ENCODE measurements at places on chromosomes 5 and 9.

DNA sequence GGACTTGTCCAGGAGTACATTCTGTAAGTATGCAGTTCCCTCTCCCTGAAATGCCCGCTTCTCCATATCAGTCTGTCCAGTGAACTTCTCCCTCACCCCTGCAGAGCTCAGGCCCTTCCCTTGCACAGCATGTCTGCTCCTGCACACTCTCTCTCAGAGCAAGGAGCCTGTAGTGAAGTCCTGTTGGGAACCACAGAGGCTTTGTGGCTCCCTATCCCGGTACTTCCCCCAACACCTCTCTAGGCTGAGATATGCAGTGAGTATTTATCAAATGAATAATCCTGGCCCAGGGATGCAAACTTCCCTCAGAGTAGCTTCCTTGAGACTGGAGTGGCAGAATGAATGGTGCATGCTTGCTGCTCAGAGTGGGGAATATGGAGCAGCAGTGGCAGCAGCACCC is 48.8 kb downstream of the POC5 start:
- no peak for DNase-seq

DNA sequence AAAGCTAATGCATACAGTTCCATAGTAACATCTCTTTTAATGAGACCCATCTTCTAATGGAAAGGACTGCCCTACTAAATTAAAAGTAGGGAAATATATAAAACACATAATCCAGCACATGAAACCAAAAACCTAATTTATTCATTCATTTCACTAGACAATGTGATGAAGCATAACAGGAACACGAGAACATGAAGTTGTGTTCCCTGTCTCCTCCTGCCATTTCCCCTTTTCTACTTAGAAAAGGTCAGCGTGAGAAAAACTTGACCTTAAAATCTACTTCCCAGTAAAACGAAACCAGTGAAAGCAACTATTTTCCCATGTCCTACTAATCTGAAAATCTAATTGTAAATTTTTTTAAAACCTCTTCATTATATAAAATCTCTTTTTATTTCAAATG is 847.5 kb downstream of the TLE1 start:
- DNase-seq: no peak

- DNase-seq: no peak
Observed at GRCh38 chr9:122991370-122991830, 42.1 kb upstream of the GPR21 start.

GRCh38 chr9:125805586-125805985 is 58.4 kb downstream of the PBX3 start:
- DNase-seq: no peak

- no peak for DNase-seq
Observed at GRCh38 chr9:99040251-99040900, 64.5 kb upstream of the TGFBR1 start.

DNA sequence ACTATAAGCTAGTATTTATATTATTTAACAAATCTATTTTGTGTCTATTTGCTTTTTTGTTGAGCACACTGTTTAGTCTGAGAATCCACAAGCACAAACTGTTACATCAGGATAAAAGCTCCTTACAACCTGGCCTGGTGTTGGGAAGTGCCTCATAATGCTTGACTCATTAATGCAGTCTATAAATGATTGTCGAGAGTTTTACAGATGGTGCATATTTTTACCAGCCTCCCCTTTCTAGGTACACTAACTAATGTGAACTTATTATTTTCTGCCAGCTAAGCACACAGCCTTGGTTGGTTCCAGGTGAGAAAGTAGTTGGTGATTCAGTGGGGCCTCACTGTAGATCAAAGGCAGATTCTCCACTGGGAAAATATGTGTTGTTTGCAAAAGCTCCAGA is 151.0 kb upstream of the ADAMTS16 start:
- no peak for DNase-seq

GRCh38 chr9:126628969-126629674 is 15.4 kb downstream of the LMX1B start:
- no peak for DNase-seq

DNA sequence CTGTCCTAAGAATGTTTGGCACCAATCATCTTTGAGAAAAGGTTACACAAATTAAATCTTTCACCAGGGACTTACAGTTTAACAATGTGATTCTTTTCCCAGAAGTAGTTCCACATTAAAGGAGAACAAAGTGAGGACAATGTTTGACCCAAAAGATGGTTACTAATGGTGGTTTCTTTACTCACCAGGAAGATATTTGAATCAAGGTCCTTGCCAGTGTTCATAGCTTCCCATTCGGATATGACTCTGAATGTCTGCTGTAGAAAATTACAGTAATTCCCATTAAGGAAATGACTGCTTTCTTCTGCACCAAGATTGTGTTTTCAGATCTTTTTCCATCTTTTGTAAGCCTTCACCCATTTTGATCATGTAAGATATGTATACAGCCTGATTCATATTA is 114.6 kb upstream of the ADAMTSL1 start:
- no peak for DNase-seq

DNA sequence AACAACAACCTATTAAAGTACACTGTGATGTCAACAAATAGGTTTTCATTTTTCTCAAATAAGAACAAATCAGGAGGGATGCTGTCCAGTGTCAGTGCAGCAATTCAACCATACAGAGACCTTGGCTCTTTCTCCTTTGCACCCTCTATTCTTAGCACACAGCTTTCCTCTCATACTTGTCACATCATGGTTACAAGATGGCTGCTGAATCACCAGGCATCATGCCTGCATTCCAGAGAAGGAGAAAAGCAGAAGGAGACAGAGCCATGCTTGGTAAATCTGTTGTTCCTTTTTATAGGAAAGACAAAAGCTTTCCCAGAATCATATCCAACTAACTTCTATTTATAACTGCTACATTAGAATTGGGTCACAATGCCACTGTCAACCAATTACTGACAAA is 124.7 kb upstream of the VLDLR start:
- DNase-seq: no peak

DNA sequence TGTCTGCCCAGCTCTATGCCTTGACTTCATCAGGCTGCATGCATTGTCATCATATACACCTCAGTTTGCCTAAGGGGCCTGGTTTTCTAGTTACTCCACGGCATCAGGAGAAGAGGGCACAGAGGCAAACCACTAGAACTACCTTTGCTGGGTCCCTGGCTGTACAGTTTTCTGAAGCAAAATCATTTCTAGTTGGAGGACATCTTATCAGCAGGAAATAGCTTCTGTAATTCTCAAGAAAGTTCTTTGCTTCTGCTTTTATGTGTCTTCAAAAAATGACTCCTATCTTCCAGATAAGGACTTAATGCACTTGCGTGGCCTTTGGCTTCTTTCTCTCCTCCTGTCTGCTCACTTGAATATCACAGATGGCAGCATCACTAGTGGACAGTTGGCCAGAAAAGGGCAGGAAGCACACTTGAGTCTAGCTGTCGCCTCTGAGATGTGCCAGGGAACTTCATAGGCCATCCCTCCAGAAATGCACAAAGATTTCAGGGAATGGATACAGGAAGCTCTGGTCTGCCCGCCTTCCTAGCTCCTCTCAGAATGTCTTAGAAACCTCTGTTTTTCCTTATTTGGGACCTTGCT is 22.4 kb upstream of the LTC4S start:
- no peak for DNase-seq

DNA sequence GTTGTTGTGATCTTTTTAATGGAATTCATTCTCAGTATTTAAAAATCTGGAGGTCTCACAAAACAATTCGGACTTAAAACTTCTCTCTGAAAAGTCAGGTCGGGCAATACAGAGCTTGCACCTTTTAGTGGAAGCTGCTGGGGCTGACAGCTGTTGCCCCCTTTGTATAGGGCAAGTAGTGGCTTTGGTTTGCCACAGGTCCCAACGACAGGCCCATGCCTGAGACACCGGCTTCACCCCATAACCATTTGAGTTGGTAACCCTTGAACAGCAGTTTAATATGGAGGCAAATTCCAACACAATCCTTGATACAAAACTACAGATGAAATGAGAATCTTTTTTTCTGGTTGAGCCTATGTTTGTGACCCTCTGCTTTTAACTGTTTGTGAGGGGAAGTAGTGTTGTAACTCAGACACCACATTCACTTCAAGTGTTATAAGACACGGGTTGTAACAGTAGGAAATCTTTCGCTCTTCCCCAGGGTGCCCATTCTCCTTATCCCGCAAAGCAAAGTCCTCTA is 752 bp upstream of the GLRX start:
- no peak for DNase-seq

Data from C1 segment of cervical spinal cord (tissue), 14 donors.